Kidney epithelial cell (primary cell): ENCODE measurements at places on chromosomes 3 and 15.

GRCh38 chr3:125186261-125186787 is 26.2 kb downstream of the SLC12A8 start:
- DNase-seq: no peak

GRCh38 chr3:38167591-38167990 is 2.3 kb downstream of the OXSR1 start:
- DNase-seq: no peak

GRCh38 chr3:125192190-125193035 is 20.1 kb downstream of the SLC12A8 start:
- DNase-seq: peak; percentile 21

DNA sequence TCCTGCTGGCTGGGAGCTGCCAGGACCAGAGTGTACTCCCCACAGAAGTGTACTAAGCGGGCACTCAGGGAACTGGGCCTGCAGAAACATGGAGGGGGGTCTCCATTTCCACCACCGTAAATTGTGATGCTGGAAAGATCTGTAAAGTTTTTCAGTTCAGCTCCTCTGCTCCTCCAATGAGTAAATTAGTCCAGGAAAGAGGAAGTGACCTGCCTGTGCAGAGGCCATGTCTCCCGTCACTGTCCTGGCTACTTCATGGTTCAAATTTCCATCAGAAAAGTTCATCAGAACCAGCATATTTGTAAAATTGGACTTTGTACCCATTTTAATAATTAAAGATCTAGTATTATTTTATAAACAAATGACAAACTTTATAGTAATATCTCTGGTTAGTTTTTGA is 226.7 kb upstream of the THBS1 start:
- DNase-seq: no peak

DNA sequence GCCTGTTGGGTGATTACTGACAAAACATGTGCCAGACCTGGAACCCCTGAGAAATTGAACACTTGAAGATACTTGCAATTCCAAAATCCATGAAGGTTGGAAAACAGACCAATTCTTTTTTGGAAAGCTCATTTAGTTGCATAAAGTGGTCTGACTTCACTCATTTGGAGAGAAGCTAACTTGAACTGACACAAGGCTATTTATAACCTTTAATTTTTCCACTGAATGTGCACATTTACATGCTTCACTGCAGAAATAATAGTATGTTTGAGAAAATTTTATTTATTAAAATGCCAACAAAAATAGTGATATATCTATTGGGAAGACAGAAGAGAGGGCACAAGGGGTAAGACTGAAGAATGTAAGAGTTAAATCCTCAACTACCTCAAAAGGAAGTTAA is 92.1 kb downstream of the MOBP start:
- DNase-seq: no peak

GRCh38 chr15:66819084-66819483 is 117.0 kb downstream of the SMAD6 start:
- no peak for DNase-seq

GRCh38 chr3:38653685-38654537 is 4.4 kb upstream of the SCN5A start:
- DNase-seq: no peak

DNA sequence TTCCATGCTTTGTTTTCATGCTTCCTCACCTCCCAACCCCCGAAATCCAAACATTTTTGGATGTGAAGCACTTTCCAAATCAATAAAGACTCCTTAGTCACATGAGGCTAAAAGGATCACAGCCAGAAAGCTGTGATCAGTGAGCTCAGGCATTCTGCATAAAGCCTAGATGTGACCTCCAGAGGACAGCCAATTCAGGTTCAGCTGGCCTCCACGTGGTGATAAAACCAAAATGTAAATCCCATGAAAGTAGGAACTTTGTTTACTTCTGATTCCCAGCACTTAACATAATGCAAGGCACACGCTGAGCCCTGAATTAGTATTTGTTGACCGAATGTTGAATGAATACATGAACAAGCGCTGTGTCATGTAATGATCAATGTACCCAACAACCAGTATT is 249.5 kb upstream of the EOMES start:
- DNase-seq: no peak

GRCh38 chr3:106025151-106025722 is 156.4 kb upstream of the CBLB start:
- DNase-seq: no peak

GRCh38 chr3:106839576-106840280 is 537.5 kb upstream of the CCDC54 start:
- DNase-seq: no peak

GRCh38 chr3:178434206-178434805 is 101.9 kb upstream of the KCNMB2 start:
- DNase-seq: no peak

- DNase-seq: no peak
Measured at GRCh38 chr3:11307830-11308432, 35.7 kb downstream of the ATG7 start.

DNA sequence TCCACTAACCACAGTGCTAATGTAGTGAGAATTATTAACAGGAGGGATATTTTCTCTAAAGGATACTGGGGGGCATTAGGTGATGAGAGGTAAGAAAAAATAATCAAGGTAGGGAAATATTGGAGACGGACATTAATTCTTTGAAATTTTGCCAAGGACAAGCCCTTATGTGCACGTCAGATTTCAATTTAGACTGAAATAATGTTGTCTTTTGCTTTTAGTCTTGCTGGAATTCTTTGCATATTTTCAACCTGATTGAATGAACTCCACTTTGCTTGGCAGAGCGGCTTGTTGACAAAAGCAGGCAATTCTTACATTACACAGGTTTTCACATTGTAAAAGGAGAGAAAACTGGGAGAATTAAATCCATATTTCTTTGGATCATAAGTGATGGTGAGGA is 25.0 kb upstream of the C3orf52 start:
- no peak for DNase-seq

GRCh38 chr3:13932578-13933295 is 52.9 kb upstream of the WNT7A start:
- DNase-seq: no peak

DNA sequence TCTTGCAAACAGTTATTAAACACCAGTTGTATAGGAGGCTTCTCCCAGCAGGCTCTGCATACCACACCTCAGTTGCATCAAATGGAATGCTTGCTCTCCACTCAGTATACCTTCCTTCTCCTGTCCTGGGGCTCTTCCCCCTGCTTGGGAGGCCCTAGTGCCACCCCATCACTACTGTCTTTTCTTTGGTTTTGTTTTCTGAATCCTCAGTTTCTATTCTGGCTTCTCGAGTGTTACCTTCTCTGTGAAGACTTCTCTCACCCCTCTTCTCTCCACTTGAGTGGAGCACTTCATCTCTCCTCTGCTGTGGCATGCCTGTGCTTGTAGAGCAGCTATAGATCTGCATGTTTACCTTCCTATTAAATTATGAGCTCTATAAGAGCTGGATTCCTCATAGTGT is 75.7 kb upstream of the TPRG1 start:
- DNase-seq: no peak

DNA sequence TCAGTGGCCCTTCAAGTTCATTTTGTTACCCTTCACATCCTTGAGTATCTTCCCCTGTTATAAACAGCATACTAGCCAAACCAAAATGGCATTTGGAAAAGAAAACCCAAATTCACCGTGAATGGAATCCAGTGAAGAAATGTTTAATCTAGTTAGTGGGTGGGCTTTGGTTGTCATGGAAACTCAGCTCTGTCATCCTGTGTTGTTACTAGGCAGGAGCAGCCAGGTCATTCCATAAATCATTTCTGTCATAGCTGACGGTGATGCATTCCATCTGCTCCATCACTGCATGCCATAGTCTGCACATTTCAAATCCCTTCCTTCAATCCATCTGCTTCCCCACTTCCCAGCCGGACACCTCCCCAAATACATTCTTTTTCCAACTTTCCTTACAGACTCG is 140.4 kb upstream of the CGNL1 start:
- no peak for DNase-seq
